ENCODE measurements at places on chromosomes 4 and X.
A peak's percentile ranks its signal among the peaks of the same experiment; 100 is the strongest.

GRCh38 chr4:119233191-119233590, 20.7 kb downstream of the USP53 start:
- DNase-seq = no peak

DNA sequence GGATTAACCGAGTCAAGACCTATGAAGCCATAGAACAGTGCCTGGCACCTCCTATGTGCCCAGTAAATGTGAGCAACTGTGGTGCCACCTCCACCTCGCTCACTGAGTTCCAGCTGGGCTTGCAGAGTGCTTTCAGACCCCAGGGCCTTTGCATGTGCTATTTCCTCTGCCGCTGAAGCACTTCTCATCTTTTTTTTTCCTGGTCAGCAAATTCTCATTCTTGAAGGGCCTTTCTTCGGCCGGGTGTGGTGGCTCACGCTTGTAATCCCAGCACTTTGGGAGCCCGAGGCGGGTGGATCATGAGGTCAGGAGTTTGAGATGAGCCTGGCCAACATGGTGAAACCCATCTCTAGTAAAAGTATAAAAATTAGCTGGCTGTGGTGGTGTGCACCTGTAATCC, 76.5 kb downstream of the MSX1 start:
- DNase-seq = no peak

DNA sequence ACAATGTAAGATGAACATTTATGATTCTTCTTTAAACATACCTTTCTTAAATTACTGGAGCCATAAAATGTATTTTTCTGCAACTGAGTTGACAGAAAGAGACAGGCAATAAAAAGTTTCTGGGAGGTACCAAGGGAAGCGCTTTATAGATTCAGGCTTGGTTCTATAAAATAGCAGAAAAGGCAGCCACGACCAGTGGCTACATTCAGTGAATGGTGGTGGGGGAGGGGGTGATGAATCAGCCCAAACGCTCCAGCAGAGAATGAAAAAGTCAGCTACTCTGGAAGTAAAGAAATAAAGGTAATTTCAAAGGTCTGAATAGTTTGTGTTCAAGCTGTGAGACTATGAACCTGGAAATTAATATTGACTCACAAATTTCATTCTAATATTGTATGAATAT, 456.1 kb downstream of the KCTD8 start:
- DNase-seq = no peak

- DNase-seq = peak; percentile 42
These were observed 14.4 kb upstream of the ASMTL start for GRCh38 chrX:1466971-1467561.

GRCh38 chr4:56215901-56216300, 171.4 kb downstream of the AASDH start:
- no peak for DNase-seq

GRCh38 chr4:182018691-182019090, 224.5 kb upstream of the TENM3 start:
- DNase-seq = no peak

GRCh38 chr4:28827866-28828265, 1892.3 kb upstream of the PCDH7 start:
- DNase-seq = no peak

DNA sequence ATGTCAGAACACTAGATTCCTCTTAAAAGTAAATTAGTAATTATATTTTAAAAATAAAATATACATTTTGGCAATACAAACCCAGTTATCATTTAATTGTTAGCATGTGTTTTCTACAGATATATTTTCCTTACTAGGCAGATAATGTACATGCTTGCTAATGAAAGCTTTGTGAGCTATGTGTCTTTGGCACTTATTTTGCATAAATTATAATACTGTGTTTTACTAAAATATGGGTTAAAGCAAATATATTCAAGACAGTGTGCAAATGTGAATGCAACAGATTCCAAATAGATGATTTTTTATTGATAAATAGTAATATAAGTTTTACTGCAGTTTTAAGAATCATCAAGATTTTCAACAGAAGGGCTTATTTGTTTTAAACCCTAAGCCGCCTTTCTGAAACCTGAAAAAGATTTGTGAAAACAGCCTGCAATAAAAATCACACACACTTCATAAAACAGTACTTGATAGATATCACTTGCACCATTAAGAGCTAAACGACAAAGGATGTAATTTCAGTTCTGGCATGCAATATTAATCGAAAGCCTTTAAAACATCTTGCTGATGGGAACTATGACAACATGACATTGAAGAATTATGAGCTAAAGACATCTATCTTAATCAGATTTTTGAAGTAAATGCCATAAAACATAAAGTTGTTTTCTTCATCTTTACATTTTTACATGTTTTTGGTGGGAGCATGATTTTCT, 333.3 kb downstream of the DCTD start:
- no peak for DNase-seq

GRCh38 chr4:95157596-95157995, 391.2 kb downstream of the UNC5C start:
- no peak for DNase-seq

GRCh38 chrX:26470941-26471340, 255.0 kb downstream of the MAGEB5 start:
- no peak for DNase-seq

DNA sequence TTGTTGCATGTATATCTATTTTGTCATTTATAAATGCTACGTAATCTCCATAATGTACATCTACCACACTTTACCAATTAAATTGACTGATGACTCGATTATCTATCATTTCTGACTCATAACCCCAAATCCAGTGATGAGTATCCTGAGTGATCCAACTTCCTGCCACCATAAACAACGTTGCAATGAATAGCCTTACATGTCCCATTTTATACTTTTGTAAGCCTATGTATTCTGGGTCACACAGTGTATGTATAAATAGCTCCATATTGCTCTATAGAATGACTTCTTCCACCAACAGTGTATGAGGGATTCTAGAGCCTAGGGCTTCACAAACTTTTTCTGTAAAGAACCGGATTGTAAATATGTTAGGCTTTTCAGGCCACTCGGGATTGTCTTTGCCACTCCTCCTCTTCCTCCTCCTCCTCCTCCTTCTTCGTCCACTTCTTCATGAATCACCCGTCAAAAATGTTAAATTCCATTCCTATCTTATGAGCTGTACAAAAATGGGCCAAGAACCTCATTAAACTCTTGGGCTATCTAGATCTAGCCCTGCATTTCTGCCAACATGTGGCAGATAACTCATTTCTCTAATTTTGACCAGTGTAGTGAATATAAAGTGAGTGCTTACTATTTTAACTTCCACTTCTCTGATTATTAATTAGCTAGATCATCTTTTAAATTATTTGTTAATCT, 672.2 kb upstream of the AMOT start:
- no peak for DNase-seq

GRCh38 chr4:2771264-2771663, 15.1 kb upstream of the TNIP2 start:
- no peak for DNase-seq

DNA sequence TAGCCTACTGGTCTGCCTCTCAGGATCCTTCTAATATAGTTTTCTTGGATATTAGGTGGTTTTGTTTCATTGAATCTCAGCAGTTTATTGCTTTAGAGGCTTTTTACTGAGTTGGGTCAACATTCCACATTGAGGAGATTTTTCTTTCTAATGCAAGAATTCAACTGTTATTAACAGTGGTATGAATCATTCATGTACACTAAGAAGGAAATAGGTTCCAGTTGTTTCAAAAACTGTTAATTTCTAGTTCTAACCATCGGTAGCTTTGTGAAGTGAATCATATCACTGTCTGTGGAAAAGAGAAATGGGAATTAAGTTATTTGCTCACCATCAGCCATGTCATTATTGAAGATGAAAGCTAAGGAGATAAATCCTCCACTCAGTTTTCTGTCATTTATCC, 331.5 kb downstream of the RPA4 start:
- no peak for DNase-seq

GRCh38 chrX:76931518-76931917, 504.0 kb downstream of the MAGEE1 start:
- DNase-seq = no peak

- no peak for DNase-seq
These were observed 133.7 kb downstream of the SOWAHB start for GRCh38 chr4:76764251-76764650.

DNA sequence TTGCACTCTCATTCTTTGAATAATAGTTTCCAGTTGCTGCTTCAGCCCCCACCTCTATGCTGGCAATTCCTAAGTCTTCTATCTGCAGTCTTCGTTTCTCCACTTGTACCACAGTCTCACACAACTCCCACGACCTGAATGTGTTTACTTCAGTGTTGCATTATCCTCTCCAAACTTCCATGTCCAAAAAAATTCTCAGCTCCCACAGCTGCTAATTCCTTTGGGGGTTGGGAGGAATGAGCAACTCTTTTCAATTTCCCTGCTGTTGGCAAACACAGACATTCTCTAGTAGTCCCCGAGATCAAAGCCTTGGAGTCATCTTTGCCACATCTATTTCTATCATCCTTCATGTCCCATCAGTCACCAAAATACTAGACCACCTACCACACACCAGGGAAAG, 14.4 kb upstream of the CDS1 start:
- DNase-seq = no peak

- no peak for DNase-seq
These were observed 88.1 kb downstream of the NPFFR2 start for GRCh38 chr4:72119946-72120345.

- DNase-seq = no peak
These were observed 166.7 kb downstream of the FHIP1A start for GRCh38 chr4:151575646-151576045.

GRCh38 chr4:109233570-109233969, 68.9 kb downstream of the COL25A1 start:
- DNase-seq = no peak
